ENCODE measurements at places on chromosomes 3 and 15. TPM values are rescaled to one million over a fixed set of nuclear protein-coding genes. Genes with fewer than 3 reads are reported as not detected.

DNA sequence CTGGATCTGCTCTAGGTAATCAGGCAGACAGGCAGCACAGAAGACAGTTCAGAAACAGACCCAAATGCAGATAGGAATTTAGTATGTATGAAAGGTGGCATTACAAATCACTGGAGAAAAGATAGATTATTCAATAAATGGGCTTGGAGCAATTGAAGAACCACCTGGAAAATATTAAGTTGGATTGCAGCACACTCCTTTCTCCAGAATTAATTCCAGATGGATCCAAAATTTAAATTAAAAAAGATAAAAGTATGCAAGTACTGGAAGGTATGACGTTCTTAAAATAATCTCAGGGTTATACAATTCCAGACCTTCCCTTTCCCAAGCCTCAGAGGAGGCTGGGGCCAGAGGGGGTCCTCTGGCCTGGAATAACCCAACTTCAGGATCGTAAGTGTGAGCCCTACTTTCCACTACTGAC lies 32.5 kb downstream of the HRH1 start:
- no peak for DNase-seq

GRCh38 chr15:58148633-58149445 lies 10.7 kb downstream of the AQP9 start:
- no peak for DNase-seq

GRCh38 chr3:123883701-123884202 lies 380 bp downstream of the MYLK start:
- DNase-seq, result peak; percentile 10

DNA sequence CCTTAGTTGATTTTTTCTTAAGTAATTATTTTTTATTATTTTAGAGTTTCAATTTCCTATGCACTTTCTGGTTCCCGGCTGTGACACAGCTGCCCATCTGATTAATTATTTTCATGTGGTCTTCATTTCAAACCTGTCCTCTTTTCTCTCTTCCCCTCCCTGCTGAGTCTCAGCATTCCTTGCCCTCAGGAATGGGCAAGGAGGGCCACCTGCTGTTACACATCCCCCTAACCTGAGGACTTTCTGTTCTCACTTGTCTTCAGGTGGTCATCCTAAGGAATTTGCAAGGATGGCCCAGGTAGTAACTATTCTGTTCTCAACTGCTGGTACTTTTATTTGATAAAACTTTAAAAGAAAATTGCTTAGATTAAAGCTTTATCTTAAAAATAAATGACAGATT lies 545.0 kb downstream of the OTOL1 start:
- no peak for DNase-seq

DNA sequence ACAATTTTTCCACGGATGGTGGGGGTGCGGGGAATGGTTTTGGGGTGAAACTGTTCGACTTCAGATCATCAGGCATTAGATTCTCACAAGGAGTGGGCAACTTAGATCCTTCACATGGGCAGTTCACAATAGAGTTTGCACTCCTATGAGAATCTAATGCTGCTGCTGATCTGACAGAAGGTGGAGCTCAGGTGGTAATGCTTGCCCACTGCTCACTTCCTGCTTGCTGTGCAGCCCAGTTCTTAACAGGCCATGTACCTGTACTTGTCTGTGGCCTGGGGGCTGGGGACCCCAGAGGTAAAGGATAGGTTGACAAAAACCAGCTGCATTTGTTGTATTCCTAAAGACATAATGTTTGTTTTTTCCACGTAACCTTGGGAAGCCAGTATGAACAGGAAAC lies 16.0 kb downstream of the DZIP3 start:
- no peak for DNase-seq

DNA sequence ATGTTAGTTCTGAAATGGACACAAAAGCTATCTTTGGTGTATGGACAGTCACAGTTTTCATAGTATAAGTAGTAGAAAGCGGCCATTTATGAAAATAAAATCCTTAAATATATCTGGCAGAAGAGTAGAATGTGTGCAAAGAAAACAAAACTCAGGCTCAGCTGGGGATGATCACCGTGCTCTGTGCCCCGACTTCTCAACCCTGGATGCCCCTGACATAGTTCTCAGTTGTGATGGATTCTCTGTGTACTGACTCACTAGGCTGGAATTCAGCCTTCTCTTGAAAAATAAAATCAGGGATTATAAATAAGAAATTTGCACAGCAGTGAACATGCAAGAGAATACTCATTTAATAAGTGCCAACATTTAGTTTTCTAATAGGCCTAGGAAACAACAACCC lies 925.1 kb upstream of the NR2F2 start:
- no peak for DNase-seq

- no peak for DNase-seq
Observed at GRCh38 chr3:112858410-112859069, 11.9 kb upstream of the CD200R1L start.

GRCh38 chr3:62571916-62572315 lies 198.6 kb upstream of the FEZF2 start:
- DNase-seq, result no peak

DNA sequence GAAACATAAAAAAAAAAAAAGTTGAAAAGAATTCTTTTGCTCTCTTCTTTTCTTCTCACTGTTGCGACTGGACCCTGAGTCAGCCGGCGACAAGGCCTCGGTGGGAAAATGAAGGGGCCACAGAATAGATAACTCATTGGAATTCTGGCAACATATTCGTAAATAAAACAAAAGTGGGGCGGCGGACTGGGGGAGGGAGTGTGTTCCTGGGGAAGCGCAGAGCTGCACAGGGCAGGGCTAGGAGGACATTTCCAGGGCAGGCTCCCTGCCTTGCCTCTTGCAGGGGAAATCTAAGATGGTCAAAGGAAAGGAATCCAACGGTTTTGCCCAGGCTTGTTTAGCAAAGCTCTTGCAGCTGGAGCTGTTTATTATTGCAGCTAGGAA lies 1042.8 kb upstream of the NR2F2 start:
- DNase-seq, result no peak

GRCh38 chr3:30308131-30308530 lies 298.3 kb upstream of the TGFBR2 start:
- DNase-seq, result no peak

DNA sequence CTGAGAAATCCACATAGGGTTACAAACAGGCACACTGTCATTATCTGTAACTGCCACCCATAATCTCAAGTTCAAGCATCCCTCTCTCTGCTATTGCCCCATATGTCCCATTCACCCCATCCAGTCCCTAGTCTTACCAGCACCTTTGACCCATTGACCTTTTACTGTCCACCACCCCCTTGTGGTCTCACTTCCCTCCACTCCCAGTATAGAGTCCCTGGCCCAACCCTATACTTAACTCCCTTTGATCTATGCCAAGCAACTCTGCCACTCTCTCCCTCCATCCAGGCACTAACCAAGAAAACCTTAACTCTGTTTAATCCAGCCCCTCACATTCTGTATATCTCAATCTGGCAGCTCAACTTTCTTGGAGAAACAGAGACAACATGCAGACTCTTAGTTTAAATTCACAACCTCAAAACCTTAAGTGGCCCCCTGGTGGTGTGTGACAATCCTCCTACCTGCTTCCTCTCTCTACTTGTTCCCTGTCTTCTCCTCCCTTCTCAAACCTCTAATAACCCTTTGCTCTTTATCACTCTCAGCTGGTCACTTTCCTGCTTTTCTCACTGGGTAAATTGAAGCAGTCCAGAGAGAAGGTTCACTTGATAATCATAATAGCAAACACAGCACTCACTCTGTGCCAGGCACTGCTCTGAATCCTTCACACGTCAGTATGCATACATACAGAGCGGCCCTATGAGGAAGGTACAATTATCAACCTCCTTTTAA lies 162.7 kb downstream of the STT3B start:
- DNase-seq, result no peak

- DNase-seq, result no peak
Observed at GRCh38 chr3:139301654-139302053, 42.2 kb upstream of the MRPS22 start.

DNA sequence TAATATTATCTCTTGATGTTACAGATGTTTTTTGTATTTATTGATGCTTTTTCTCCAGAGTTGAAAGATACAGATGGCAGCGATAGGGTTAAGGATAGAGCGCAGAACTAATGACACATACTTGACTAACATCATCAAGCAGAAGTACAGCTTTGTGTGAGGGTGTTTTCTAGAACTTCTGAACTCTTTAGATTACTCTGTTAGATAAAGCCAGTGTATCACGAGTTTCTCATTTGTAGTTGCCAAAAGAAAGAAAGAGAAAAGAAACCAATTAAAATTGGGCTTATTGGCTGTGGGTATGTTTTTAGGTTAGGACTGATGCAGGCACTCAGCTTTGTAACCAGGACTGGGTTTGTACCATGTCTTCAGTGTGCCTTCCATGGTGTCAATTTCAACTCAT lies 6.6 kb upstream of the GPR171 start:
- no peak for DNase-seq

DNA sequence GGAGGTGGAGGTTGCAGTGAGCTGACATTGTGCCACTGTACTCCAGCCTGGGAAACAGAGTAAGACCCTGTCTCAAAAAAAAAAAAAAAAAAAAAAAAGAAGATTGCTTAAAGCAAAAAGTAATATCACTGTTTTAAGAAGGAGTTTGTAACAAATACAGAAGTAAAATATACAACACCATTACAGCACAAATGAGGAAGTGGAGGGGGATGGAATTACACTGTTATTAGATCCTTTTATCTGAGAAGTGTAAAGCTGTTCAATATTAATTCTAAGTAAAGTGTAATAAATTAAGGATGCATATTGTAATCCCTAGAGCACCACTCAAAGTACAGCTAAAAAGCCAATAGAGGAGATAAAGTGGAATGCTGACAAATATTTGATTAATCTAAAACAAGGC lies 47.0 kb upstream of the SNRPA1 start:
- no peak for DNase-seq

- no peak for DNase-seq
Observed at GRCh38 chr3:170864525-170865208, 5.3 kb downstream of the RPL22L1 start.

- DNase-seq, result no peak
Observed at GRCh38 chr3:129230311-129231019, 18.9 kb upstream of the COPG1 start.

DNA sequence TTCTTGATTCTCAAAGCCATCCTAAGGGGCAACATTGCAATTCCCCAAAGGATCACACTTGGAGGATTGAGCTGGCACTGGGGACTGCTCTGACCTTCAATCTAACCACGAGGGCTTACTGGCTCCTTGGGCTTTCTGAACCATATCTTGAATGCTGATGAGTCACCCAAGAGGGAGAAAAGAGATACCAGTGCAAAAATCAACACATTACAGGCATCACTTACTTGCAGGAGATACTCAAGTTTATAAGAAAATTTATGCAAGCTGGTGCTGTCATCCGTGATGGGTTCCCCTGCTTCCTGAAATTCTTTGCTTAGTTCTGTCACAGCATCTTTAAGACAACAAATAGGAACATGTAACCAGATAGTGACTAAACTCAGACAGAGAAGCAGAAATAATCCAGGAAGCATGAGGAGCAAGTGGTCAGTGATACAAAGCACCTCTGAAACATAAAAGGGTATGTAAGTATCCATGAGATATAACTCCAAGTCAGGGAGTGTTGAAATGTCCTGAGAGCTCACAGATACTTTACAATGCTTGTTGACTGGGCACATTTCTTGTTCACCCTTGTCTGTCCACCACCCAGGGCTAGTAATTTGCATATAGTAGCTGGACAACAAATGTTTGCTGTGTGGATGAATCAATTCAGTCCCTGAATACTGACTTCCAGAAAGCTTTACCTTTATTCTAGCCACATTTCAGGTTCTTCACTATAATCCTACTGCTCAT lies 14.1 kb downstream of the FYCO1 start:
- DNase-seq, result no peak

GRCh38 chr3:131151-131888 lies 65.2 kb upstream of the CHL1 start:
- DNase-seq, result no peak

GRCh38 chr3:150662410-150663200 lies 41.1 kb downstream of the ERICH6 start:
- no peak for DNase-seq

DNA sequence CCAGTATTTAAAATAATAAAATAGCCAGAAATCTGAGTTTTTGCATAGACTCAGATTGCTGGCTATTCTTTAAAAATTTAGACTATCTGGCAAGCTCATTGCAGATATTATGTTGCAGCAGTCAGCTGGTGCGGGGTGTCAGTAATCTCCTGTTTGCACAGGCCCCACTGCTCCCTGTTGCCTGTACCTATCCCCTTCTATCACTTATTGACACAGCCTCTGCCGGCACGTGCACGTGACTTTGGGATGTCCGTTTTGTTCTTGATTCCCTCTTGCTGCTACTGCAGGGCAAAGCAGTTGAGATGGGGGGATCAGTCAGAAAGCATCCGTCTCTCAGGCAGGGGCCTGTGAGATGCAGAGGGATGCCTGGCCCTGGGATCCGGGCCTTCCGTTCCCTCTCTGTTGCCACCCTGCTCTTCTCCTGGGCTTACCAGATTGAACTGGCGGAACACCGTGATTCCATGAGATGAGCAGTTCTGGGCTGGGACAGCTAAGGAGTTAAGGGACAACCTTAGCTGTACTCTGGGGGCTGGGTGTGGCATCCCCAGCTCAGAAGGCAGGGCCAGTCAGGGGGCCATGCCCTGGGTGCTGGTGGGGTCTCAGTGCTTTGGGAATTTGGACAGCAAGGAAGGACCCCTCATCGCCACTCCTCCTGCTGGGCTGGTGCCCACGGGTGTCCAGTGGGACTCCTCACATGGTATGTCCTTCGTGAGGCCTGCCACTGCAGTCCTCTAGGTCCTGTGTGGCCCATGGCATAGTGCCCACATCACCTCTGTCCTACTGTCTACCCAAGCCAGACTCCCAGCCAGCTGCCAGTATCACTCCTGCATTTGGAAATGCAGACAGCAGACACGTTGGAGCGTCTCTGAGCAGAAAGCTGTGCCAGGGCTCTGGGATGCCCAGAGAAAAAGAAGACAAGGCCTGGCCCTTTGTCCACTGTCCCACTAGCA lies 11.8 kb downstream of the MRAS start:
- no peak for DNase-seq

Gene PROK2
- 0.25 TPM for total RNA-seq

Gene ROBO2
- total RNA-seq, result 26.0 TPM

Gene KLHL40
- not detected for total RNA-seq

Gene FGF7
- not detected for total RNA-seq

Gene KCNMB3
- total RNA-seq, result 3.1 TPM

Gene XXYLT1
- total RNA-seq, result 41.2 TPM

Gene SYNPR
- total RNA-seq, result not detected

Gene ARL14
- total RNA-seq, result not detected

Gene KBTBD13
- not detected for total RNA-seq

Gene BFSP2
- total RNA-seq, result not detected

Gene KIF15
- 49.0 TPM for total RNA-seq

Gene PTX3
- 41.1 TPM for total RNA-seq

Gene TNNC1
- 0.45 TPM for total RNA-seq
